ENCODE measurements at places on chromosomes 12 and 14.

DNA sequence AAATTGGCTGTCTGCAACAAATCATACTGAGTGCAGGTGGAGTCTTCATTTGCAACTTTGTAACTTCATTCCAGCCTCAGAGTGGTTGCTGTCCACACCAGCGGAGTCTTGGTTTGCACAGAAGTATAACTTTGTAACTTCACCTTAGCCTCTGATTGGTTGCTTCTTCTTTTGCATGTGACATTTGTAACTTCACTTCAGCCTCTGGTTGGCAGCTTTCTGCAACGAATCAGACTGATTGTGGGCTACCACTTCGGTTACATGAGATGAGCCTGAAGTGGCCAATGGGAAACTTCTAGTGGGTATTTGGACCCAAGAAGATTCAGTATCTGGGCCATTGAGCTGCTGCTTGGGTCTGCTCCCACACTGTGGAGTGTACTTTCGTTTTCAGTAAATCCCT is 17.8 kb downstream of the RASSF8 start:
- DNase-seq: no peak

GRCh38 chr14:105378199-105378598 is 20.1 kb upstream of the TEX22 start:
- DNase-seq: no peak

DNA sequence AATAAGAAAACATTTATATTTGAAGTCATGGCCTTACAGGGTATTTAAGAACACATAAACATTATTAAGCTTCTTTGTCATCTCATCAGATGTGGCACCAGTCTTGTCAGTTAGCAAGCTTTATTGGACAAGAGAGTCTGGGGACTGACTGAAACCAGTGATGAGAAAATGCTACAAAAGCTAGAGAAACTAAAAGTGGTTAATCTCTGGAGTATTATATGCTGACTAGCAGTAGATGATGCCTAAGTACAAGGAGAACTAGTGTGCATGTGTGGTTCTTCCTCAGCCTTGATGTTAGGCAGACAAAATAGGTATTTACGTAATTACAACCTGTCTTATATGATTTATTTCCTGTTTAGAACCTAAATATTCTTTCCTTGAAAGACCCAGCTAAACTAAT is 176.5 kb downstream of the CPNE8 start:
- no peak for DNase-seq

GRCh38 chr14:101072945-101073597 is 169.5 kb upstream of the RTL1 start:
- DNase-seq: no peak

DNA sequence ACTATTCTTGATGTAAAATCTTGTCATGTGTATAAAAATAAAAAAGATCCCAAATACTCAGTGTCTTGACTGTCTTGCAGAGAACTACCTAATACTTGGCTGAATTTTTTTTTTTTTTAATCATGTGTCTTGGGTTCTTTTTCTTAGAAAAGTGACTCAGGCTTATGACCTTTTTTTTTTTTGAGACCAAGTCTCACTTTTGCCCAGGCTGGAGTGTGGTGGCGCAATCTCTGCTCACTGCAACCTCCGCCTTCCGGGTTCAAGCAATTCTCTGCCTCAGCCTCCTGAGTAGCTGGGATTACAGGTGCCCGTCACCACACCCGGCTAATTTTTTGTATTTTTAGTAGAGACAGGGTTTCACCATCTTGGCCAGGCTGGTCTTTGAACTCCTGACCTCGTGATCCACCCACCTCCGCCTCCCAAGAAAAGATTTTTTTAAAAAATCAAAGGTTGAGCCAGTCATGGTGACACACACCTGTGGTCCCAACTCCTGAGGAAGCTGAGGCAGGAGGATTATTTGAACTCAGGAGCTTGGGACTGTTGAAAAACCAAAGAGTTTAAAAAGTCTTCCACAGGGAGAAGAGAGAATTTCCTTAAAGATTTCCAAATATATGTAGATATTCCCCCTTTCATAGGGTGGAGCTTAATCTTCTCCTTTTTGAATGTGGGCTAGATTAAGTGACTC is 17.7 kb upstream of the TDG start:
- DNase-seq: no peak

- no peak for DNase-seq
These were observed 63.9 kb downstream of the NAV3 start for GRCh38 chr12:77894556-77894955.

DNA sequence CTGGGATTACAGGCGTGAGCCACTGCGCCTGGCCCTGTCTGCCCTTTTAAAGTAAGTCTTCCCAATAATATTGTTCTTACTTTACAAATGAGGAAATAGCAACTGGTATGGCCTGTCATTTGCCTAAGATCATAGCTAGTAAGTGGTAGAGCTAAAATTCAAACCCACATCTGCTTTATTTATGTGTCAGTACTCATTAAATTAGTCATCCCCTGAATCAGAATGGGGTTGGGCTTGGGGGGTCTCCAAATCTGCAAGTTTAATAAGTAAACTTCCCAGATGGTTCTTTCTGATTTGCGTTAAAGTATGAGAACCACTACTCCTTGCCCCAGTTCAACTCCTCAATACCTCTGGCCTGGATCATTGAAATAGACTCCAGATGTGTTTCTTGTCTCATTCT is 96.2 kb downstream of the FAR2 start:
- DNase-seq: no peak

GRCh38 chr12:118436986-118437385 is 60.6 kb downstream of the SUDS3 start:
- DNase-seq: no peak

DNA sequence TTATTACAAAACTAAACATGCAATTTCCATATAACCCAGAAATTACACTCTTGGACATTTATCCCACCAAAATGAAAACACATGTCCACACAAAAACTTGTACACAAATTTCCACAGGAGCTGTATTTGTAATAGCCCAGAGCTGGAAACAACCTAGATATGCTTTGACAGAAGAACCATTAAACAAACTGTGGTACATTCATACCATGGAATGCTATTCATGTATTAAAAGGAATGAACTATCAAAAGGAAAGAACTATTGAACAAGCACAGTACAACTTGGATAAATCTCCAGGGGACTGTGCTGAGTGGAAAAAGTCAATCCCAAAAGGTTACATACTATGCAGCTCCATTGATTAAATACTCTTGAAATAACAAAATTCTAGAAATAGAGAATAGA is 35.8 kb upstream of the ERGIC2 start:
- no peak for DNase-seq

DNA sequence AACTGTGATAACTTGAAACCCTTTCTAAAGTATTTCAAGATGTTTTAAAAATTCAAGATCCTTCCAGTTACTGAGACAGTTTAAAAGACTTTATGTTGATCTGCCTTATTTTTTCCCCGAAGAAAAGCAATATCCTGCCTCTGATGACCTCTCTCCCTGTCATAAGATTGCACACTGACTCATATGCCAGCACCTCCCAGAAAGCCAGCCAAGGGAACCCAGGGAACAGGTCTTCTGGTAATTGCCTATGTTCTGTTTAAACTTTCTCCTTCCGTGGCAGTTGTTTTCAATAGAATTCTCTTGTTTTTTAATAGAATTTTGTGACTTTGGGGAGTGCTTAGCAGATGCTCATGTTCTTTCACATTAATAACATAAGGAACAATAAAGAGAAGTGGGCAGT is 300.2 kb upstream of the PRKD1 start:
- DNase-seq: no peak

- DNase-seq: no peak
These were observed 1009.5 kb upstream of the TMEM132C start for GRCh38 chr12:127257366-127257935.

- DNase-seq: no peak
These were observed 204.3 kb downstream of the AEBP2 start for GRCh38 chr12:19643635-19644034.

- no peak for DNase-seq
These were observed 811.4 kb upstream of the TMEM132C start for GRCh38 chr12:127455347-127456265.

DNA sequence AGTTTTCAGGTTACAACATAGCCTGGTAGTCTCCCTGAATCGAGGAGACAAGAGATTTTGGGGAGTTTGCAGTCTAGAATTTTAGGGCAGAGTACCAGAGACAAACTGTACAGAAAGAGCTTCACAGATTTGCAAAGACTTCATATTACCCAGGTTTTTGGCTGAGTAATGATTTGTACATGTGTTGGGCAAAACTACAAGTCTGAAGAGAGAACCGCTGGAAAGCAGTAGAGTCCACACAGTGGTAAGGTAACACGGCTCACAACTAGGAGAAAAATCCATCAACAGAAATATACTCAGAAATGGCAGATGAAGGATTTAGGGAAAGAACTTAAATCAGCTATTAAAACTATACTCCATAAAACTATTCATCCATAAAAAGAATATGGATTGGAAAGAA is 25.7 kb downstream of the FBXO33 start:
- DNase-seq: no peak

- no peak for DNase-seq
These were observed 77.8 kb downstream of the CCDC60 start for GRCh38 chr12:119412306-119412705.

- DNase-seq: no peak
These were observed 17.3 kb downstream of the GPR68 start for GRCh38 chr14:91227183-91227628.

DNA sequence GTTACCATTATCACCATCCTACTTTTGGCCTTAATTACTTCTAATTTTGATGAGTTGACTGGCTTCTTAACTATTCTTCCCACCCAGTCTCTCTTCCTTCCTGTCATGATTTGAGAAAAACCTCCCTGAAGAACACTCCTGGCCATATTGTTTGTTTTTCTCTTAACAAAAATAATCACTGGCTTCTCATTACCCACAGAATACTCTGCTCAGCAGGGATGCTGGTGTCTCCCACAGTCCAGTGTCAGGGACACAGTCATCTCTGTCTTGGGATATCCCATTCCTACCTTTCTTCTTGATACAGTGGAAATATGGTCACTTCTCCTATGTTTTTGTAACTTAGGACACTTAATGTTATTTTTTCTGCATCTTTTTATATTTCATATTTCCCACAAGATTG is 103.7 kb downstream of the SRGAP1 start:
- no peak for DNase-seq

GRCh38 chr12:26317942-26318575 is 122.7 kb downstream of the SSPN start:
- no peak for DNase-seq

DNA sequence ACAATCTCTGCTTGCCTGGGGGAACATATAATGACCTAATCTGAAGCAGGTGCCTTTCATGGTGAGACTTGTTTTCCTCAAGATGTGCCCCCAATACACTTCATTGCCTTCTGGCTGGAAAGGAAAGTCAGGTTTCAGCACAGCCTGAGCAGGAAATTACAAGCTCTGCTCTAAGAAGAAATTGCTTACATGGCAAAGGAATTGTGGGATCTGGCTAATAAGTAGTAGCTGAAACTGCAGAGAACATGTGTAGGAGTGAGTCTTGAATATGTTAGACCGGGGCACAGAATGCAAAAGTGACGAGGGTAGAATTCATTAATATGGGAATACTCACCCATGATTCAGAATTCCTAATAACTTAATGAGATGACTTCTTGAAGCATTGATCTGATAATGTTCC is 6.3 kb upstream of the CFAP54 start:
- no peak for DNase-seq

DNA sequence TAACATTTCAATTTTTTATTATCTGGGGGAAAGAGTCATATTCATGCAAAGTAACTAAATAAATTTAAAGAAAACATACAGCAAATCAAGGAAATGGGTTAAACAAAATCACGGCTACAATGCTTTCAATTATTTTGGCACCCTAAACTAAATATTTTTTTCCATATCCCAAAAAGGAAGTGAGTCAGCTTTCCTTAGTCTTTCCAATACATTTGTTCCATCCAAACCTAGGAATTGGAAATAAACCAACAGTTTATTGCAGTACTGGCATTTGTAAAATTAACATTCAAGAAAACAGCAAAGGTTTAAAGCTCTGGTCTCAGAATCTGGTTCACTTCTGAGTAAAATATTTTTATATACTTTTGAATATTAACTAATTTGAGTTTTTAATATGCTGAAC is 89.2 kb downstream of the BCL2L14 start:
- no peak for DNase-seq

GRCh38 chr14:53943751-53944083 is 12.9 kb downstream of the BMP4 start:
- DNase-seq: no peak

DNA sequence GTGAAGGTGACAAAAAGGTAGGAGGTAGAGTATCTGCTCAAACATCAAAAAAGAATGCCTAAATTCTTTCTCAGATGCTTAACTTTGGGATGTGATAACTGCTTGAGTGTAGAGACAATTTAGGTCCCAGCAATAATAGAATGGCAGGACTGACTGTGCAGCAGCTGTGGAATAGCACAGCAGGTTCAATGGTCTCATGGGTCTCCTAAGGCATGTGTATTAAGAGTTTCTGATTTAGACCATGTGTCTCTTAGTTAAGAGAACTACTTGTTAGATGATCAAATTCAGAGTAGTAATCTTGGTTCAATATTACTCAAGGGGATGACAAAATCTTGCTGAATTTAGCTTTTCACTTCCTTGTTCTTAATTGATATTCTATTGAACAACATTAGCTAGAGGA is 72.0 kb downstream of the ALX1 start:
- no peak for DNase-seq

DNA sequence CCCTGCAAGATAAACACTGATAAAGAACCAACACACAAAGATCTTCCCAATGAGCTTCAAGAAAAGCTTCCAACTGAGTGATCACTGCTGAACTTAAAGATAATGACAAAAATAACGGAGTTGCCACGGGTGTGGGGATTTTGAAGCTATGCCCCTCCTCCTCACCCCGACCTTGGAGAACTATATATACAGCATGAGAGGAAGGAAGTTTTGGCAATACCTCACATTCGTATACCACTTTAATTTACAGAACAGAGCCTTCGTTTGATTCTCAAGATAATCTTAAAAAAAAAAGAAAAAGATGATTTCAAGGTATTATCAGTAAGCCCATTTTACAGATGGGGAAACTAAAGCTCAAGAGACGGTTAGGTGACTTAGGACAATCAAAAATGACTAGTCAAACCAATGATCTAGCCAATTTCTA is 715 bp downstream of the NEK9 start:
- no peak for DNase-seq

DNA sequence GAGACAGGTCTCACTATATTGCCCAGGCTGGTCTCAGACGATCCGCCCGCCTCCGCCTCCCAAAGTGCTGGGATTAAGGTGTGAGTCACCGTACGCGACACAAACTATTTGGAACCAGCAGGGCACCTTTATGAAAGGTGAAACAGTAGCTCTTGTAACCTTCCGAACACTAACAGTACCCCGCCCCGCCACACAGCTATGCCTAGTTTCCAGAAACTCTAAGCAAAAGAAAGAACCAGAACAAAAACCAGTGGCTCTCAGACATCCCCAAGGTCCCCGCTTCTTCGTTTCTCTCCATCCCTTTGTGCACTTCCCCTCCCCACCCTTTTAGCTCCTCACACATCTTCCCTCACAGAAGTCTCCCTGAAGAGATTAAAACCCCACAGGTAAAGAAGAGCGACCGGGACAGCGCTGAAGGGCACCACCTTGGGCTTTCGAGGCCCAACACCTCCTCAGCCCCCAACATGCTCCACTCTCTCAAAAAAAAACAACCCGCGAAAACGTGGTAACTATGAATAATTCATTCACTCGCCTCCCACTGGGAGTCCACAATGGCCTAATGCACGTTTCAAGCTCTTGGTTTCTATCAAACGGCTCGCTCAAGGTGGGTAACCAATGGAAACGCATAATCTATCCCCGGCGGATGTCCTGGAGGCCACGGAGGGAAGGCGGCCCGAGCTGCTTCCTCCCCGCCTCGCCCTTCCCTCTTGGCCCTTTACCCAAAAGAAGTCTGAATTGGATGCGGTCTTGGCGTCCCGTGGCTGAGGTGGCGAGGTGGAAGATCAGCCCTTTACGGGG is 877 bp downstream of the BAG5 start:
- no peak for DNase-seq
